CD4-positive, alpha-beta T cell treated with Interleukin-21 for 1 hour (primary cell): ENCODE measurements at places on chromosomes 7 and 10.

DNA sequence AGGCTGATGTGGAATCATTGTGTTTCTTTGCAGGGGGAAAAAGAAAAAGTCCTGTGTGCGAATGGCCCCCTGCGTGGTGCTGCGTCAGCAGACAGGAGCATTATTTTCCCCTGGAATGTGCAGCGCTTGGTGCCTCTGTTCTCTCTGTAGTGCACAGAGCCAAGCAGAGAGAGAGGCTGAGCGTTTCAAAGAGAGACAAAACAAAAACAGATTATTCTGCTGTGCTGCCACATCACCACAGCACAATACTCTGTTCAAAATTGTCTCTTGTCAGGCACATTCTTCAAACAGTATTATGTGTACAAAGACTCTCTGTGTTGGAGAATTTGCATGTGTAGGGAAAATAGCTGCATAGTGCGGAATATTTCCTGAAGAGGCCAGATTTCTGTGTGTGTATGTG lies 609.0 kb downstream of the SDK1 start:
- no peak for DNase-seq

DNA sequence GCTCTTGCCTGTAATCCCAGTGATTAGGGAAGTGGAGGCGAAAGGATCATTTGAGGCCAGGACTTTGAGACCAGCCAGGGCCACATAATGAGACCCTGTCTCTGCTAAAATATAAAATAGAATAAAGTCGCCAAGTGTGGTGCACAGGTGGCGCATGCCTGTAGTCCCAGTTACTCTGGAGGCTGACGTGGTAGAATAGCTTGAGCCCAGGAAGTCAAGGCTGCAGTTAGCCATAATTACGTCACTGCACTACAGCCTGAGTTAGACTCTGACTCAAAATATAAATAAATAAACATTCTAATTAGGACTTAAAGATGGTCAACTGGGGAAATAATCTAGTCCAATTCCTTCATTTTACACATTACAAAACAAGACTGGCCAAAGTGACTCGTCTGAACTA lies 768 bp downstream of the CHCHD2 start:
- peak; percentile 48 for DNase-seq

GRCh38 chr7:121547544-121548092 lies 151.5 kb upstream of the FAM3C start:
- DNase-seq: peak; percentile 61

DNA sequence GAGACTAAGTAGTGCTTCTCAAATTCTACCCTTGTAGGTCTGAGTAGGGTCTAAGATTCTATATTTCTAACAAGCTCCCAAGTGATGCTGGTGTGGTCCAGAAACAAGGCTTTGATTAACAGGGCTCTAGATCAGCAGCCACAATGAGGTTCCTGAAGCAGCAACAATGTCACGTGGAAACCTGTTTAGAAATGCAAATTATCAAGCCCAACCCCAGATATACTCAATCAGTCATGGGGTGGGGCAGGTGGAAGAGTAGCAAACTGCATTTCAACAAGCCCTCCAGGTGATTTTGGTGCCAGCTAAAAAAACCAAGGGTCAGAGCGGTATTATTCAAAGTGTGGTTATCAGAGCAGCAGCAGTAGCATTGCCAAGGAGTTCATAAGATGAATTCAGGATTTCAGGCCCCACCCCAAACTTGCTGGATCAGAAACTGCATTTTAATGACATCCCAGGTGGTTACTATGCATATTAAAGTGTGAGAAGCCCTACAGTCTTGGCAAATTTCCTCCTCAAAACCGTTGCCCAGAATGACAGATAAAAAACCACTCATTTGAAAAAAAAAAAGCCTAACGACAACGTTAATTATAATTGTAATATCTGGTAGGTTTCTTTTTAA lies 199.2 kb downstream of the AHR start:
- DNase-seq: no peak

DNA sequence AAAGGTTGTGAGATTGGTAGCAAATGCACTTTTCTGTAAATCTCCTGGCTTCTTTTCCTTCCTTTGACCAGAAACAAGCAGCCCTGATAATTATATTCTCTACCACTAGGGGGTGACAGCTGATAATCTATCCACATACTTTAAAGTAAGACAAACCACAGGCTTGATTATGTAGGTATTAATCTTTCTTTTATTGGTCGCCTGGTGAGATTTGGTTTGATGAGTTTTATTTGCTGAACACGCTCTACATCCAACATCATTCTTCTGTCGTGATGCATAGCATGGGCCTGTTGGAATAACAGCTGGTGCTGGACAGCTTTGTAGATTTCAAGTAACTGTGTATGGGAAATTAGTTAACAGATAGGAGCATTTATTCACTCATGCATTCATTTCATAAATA lies 63.5 kb downstream of the ZNF365 start:
- DNase-seq: peak; percentile 73

- DNase-seq: no peak
These were observed 15.5 kb downstream of the SVIL start for GRCh38 chr10:29619241-29619669.

DNA sequence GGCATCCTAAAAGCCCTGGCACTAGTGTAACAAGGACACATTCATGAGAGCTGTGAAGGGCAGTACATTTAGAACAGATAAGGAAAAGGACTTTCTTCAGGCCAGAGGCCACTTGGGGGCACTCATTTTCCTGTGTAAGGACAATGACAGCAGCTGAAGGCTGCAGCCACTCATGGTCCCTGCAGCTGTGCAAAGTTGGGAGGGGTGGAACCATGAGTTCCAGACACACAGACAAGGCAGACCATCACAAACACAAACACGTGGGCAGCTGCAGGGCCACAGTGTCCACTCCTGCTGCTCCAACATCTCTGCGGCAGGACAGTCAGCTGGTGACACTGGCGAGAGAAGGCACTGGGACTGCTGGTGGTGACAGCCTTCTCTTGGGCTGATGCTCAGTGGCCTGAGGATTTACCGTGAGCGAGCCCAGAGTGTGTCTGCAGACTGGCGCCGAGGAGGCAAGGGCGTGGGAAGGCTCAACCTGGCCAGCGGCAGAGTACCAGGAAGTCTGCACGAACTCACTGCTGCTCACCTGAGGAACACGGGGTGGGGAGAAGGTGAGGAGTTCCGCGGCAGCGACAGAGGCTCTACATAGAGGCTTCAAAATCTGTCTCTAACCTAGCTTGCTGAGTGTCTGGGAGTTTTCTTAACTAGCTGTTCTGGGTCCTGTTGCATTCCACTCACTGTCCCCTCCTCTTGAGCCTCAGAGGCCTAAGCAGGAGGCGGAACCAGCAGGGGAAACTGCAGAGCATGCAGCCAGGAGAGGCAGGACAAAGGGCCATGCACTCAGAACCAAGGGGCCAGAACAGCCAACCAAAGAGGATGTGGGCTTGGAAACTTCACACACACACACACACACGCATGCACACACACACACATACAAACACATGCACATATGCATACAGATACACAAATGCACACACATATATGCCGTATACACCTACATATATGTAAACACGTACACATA lies 76.5 kb upstream of the DDC start:
- DNase-seq: no peak

GRCh38 chr7:24769014-24769830 lies 12.0 kb upstream of the GSDME start:
- no peak for DNase-seq

- DNase-seq: no peak
These were observed 45.6 kb upstream of the C1GALT1 start for GRCh38 chr7:7136466-7137381.

GRCh38 chr10:61761825-61762217 lies 99.1 kb downstream of the CABCOCO1 start:
- no peak for DNase-seq

GRCh38 chr7:124557587-124557986 lies 208.0 kb downstream of the GPR37 start:
- DNase-seq: no peak
